ENCODE measurements at places on chromosomes 16 and 17.

DNA sequence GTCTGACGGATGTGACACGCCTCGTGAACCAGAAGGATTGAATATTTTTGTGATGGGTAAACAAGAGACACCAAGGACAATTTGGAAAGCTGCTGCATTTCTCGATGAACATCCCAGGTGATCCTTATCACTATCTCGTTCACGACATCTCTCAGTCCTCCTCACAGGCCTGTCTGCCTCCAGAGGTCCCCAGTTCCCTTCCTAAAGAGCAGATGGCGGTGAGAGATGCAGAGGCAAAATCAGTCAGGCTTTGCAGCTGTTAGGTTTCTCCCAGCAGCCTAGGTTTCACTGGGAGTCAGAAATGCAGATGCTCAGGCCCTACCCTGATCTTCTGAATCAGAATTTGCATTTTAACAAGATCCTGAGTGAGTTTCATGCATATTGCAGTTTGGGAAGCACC is 23.6 kb downstream of the SCPEP1 start:
- no peak for DNase-seq

GRCh38 chr17:43917348-43918025 is 10.2 kb upstream of the MPP2 start:
- DNase-seq: peak; percentile 60

DNA sequence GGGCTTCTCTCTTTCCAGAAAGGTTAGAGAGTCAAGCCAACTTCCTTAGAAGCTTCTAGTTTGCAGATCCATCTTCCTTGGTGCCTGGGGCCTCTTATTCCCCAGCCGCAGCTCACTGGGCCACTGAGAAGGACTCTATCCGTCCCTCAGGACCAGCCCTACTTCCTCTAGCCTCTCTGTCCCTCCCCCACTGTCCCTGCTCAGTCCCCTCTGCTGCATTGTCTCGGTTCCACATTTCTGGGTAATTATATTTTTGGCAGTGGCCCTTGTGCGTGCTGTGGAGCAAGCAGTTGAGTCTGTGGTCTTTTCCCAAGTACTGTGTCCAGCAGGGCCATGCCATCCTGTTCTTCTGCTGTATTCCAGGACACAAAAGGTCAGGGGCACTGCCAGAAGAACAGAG is 17.8 kb downstream of the IRX3 start:
- DNase-seq: no peak

DNA sequence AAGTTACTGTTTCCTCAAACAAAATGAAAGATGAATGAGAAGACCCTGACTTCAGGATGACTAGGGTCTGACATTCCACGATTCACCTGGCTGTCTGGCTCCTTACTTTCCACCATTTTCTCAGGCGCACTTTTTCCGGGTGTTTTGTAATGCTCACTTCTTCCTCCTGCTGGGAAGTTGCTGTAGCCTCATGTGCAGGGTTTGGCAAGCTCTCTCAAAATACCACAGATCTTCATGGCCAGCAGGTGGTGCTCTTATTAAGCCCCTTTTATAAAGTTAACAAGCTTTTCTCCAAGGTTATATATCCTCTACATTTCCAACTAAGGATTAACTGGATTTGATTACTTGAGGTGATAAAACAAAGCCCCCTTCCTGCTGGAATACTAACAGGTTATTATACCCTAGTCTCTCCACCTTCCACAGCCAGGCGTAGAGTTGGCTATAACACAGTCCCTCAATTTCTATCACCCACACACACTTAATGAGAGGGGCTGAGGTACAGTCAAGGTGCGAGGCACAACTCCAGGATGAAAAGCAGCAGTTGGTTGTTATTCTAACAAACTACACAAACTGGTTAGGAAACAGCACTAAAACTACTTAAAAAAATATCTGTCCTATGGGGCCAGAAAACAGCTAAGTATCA is 45.4 kb downstream of the STH start:
- DNase-seq: peak; percentile 69

- no peak for DNase-seq
These were observed 14.4 kb downstream of the ADAM11 start for GRCh38 chr17:44773140-44773539.

GRCh38 chr16:20610211-20610891 is 34.2 kb upstream of the ACSM2B start:
- DNase-seq: no peak

DNA sequence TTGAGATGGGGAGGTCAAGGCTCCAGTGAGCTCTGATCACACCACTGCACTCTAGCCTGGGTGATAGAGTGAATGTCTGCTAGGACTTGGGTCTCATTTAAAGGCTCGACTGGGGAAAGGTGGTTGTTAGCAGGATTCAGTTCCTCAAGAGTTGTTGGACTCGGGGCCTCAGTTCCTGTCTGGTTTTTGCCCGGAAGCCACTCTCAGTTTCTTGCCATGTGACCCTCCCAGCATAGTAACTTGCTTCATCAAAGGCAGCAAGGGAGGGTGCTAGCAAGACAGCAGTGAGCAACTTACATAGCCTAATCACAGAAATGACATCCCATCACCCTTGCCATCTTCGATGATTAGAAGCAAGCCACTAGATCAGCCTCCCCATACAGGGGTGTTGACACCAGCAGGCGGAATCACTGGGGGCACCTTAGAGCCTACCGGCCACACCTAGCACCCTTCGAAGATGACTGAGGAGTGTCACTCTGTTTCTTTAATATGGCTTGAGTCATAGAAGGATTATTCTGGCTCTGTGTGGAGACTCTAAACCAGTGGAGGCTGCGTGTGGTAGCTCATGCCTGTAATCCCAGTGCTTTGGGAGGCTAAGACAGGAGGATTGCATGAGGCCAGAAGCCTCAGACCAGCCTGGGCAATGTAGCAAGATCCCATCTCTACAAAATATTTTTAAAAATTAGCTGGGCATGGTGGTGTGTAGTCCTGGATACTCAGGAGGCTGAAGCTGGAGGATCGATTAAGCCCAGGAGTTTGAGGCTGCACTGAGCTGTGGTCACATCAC is 13.2 kb upstream of the SCNN1B start:
- no peak for DNase-seq

DNA sequence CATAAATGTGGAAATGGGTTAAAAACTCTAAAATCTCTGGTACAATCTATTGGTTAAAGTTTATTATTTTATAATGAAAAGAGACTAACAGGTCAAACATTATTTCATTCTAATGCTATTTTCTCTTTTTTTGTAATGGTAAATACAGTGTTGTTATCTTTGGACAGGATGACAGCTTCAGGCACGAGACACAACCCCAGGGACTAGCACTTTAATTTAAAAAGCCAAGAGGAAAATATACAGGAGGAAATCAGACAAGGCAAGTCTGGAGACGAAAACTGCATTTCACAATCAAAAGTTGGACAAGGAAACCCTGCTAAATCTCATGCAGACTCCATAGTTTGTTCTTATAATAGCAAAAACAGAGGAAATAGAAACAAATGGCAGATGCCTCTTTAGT is 589.1 kb upstream of the CDH8 start:
- DNase-seq: no peak

- DNase-seq: no peak
These were observed 16.8 kb upstream of the ETV4 start for GRCh38 chr17:43562679-43563599.

GRCh38 chr16:81641395-81642106 is 137.5 kb upstream of the PLCG2 start:
- DNase-seq: no peak

DNA sequence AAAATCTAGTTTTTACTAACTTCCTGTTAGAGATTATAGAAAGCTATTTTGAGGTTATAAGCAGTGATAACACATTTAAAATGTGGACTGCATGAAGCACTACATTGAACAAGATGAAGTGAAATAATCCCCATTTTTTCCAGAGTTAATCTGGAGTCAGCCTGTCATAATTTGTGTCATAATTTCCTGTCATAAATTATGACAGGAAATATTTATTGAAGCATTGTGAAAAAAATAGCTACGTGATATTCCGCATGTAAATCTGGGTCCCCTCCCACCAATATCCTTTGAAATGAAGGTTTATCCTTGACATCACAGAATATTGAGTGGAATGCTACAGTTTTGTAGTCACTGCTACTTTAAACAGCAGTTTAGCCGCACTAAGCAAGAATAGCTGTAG is 40.1 kb downstream of the OMG start:
- DNase-seq: no peak

- no peak for DNase-seq
These were observed 5.6 kb upstream of the VASN start for GRCh38 chr16:4366016-4366415.

DNA sequence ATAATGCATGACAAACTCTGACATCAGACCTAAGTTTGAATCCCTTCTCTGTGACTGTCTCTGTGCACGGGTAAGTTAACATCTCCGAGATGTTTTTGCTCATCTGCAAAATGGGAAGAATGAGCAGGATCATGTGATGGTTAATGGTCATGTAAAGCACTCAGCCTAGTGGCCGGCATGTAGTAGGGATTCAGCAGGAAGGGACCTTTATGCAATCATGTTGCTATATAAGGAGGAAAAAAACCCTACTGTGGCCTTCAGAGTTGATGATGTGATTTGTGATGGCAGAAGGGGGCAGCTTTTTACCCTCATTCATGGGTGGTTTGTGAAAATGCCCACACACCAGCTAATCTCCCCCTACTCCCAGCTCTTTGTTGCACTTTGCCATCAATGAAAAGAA is 24.1 kb downstream of the CLEC16A start:
- no peak for DNase-seq

GRCh38 chr17:1638171-1638590 is 7.4 kb downstream of the SCARF1 start:
- no peak for DNase-seq

- DNase-seq: peak; percentile 73
These were observed 77.1 kb downstream of the SDK2 start for GRCh38 chr17:73566905-73567782.

- DNase-seq: no peak
These were observed 102.3 kb upstream of the C17orf78 start for GRCh38 chr17:37273409-37274051.

DNA sequence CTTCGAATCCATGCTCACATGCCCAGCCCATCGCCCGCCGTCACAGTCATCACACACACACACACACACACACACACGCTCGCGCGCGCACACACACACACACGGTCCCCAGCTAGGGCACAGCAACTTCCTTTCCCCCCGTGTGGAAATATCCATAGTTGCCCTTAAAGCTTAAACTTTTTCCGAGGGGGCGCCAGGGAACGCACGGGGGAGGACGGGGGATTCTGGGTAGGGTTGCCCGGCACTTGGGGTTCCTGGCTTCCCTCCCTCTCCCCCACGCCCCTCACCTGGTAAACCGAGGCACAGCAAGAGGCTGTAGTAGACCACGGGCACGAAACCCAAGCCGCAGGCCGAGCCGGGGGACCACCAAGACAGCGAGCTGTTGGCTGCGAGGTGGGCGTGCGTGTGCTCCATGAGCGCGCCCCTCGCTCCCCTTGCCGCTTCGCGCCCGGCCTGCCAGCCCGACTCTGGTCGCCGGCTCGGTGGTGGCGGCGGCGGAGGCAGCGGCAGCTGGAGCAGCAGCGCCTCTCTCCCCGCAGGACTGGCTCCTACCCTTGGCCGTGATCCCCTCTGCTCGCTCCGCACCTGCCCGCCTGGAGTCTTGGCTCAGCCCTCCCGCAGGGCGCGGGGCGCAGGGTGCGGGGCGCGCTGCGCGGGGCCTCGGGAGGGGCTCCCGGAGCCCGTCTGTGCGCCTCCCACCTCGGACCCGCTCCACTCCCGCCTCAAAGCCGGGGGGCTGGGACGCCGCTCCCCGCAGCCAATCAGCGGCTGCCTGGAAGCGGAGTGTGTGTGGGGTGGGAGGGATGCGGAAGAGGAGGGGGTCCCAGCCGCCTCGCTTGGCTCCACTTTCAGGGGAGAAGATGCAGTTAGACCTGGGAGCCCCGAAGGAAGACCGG is at the start of gene GPR139:
Gene GPR139 (minus strand): TSS at position 688 of the 896 bp plus-strand sequence. CDS start 274 bp downstream, at position 414.
- no peak for DNase-seq

GRCh38 chr16:9344508-9344907 is 253.1 kb downstream of the HAPSTR1 start:
- no peak for DNase-seq

DNA sequence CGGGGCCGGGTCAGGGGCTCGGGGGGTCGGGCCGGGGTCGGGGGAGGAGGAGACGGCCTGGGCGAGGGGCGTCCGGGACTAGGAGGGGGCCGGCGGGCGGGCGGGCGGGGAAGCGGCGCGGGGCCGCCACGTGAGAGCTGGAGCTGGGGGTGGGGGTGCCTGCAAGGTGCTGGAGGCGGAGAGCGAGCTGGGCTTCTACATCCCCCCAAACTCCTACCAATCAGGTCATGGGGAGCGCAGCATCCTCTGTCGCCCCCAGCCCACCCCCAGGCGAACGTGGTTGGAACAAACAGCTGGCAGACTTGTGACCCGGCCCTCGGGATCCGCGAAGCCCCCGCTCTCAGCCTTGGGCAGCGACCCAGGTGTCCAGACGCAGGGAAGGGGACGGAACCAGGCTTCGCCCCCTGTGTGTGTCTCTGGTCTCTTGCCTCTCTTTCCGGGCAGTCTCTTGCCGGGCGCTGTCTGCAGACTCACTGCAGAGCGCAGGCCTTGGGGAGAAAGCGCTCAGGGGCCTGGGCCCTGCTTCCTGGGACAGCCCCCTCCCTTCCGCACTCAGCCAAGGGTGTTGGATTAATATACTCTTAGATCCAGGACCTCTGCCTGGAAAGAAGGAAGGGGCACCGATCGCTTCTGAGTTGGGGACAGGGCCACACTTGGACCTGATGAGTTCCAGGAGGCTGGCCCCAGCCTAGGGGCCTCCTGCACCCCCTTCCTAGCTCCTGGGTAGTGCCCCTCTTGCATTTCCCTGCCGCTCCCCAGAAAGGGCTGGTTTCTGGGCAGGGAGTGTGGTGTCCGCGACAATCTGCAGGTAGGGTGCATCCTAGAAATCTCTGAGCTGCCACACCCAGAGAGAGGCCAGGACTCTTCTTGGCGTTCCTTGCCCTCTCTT is 722 bp downstream of the RASL10B start:
- no peak for DNase-seq

DNA sequence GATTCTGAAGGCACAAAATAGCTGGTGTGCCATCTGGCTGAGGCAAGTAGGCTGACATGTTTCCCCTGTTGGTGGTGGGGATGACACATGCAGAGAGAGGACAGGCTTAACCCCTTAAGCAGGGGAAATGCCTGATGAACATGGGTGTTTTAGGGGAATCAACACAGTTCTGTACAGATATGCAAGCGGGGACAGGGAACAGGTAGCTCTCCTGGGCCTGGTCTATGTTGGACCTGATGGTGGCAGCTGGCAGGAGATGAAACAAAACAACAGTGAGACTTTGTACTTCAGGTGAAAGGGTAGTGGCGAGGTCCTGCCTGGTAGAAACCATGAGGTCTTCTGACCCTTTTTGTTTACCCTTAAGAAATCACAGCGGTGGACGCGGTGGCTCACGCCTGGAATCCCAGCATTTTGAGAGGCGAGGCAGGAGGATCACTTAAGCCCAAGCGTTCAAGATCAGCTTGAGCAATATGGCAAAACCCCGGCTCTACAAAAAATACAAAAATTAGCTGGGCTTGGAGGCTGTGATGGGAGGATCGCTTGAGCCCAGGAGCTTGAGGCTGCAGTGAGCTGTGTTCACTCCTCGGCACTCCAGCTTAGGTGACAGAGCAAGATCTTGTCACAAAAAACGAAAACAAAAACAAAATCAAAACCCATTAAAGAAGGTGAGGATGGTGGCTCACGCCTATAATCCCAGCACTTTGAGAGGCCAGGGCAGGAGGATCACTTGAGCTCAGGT is 10.5 kb downstream of the OR1F1 start:
- no peak for DNase-seq

GRCh38 chr17:70691150-70691549 is 521.8 kb downstream of the KCNJ2 start:
- DNase-seq: no peak
